ENCODE measurements at places on chromosomes 6 and 20. TPM values are rescaled to one million over a fixed set of nuclear protein-coding genes. Genes with fewer than 3 reads are reported as not detected.

DNA sequence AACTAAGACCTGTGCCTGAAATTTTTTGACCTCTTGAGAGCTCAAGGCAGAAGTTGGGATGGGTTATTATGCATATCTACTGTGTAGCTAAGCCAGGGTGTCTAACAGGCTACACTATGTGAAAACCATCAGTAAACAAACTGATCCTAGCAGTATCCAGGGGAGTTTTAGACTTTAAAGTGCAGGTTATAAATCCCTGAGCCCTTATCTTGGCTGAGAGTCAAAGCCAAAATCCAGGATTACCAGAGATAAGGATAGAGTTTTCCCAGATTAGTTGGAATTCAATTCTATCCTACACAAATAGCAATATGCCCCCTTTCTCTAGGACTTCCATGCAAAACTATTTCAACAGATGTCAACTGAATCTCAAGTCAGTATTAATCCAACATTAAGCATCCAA lies 1229.7 kb downstream of the GRIK2 start:
- no peak for DNase-seq

- DNase-seq = no peak
These were observed 22.1 kb upstream of the CD83 start for GRCh38 chr6:14095437-14095836.

GRCh38 chr6:7730784-7731227 lies 4.9 kb downstream of the BMP6 start:
- no peak for DNase-seq

SYNCRIP gene
- total RNA-seq = 144 TPM

GRCh38 chr6:109693111-109693510 lies 2.0 kb downstream of the FIG4 start:
- no peak for DNase-seq

C20orf204 gene
- 2.1 TPM for total RNA-seq

OR2J3 gene
- 0.30 TPM for total RNA-seq

GRCh38 chr20:10357974-10358373 lies 76.0 kb downstream of the MKKS start:
- DNase-seq = no peak

DNA sequence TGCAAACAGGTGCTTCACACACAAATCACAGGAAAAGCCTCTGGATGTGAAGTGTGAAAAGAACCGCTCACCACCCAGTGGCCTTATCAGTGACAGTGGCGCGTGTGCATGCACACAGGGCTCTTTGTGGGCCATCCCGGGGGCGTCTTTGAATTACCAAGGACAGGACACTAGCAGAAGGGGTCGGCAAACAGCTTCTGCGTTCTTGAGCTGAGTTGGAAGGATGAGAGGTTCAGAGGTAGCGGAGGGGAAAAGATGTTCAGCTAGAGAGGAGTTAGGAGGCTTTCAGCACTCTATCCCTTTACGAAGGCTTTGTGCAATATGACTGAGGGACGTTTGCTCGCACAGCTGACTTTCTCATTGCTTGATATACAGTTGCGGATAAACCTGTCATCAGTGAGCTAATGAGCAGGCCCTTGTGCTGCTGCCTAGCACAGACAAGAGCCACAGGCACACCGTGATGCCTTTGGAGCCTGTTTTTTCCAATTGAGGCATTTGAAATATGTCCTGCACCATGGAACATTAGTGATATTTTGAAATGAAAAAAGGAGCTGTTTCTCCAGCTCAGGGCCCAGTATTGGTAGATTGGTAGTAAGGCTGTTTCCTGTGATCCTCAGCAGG lies 83.1 kb downstream of the IYD start:
- no peak for DNase-seq

- no peak for DNase-seq
These were observed 17.4 kb downstream of the PIGT start for GRCh38 chr20:45433316-45433715.

- no peak for DNase-seq
These were observed 80.6 kb downstream of the ADGB start for GRCh38 chr6:146679386-146679785.

- DNase-seq = no peak
These were observed 236.9 kb downstream of the ATXN1 start for GRCh38 chr6:16524380-16524707.

DNA sequence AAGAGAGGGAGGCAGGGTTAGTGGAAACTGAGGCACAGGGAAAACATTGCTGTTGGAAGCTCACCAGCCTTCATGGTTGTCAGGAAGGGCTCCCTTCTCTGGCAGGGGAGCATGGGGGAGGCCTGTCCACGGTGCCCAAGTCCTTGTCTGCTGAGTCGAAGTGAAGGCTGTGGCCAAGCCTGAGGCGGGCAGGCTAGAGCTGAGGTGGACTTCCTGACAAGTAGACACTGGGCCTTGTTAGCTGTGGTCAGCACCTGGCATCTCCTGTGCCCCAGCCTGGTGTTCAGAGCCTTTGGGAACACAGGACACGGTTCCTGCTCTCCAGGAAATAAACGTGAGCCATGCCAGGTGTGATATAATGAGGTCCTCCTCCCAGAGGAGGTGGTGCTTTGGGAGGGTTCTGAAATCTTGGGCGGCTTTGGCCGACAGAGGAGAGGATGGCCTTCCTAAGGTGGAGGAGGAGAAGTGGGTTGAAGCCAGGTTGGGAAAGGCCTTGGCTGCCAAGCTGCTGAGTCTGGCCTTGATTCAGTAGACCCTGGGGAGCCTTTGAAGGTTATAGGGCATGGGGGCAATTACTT lies 138.4 kb upstream of the RNF24 start:
- DNase-seq = no peak

DNA sequence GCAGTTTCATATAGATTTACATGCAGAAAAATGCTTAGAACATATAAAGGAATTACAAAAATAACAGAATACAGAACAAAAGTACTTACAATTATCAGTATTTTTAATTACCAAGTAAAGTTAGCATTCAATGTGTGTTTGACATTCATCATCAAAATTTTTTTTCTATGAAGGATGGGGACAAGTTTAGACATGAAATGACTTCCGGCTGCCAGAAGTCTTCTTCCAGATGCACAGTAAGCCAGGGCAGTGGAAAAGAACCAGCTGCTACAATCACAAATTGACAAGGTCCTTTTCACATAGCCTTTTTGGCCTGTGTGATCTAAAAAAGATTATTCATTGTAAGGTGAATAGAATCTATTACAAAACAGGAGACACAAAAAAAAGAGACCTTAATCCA lies 73.8 kb downstream of the HUS1B start:
- no peak for DNase-seq

- DNase-seq = no peak
These were observed 8.4 kb upstream of the HLA-DOA start for GRCh38 chr6:33017694-33018353.

VSTM2L gene
- 1.9 TPM for total RNA-seq

DNA sequence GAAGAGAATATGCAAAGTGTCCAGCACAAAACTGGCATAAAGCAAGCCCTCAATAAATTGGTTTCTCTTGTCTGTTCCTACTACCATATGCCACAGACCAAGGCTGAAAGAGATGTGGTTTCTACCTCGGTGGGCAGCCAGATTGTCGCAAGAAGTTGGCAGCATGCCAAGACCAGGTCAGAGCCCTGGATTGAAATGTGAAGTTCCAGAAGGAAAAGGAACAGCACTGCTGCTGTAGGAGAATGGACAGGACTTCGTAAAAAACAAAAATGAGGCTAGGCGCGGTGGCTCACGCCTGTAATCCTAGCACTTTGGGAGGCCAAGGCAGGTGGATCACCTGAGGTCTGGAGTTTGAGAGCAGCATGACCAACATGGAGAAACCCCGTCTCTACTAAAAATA lies 22.1 kb downstream of the MRPL14 start:
- no peak for DNase-seq

DNA sequence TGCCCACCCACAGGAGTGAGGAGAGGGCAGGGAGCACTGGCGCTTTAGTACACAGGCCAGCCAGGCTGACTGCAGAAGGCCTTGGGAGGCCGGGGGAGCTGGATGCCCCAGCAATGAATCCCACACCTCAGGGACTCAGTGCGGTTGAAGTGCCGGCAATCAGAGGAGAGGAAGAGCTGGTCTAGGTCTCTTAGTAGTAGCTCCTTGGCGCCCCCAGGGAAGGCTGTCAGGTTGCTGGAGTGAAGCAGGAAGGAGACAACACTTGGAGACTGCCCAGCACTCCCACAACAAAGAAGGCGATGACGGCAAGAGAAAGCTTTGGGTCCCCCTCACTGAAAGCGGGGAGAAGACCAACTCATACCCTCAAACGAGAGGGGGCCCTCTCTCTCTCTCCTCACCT lies 8.3 kb upstream of the TNXB start:
- no peak for DNase-seq

TMEM63B gene
- total RNA-seq = 74.0 TPM

DNA sequence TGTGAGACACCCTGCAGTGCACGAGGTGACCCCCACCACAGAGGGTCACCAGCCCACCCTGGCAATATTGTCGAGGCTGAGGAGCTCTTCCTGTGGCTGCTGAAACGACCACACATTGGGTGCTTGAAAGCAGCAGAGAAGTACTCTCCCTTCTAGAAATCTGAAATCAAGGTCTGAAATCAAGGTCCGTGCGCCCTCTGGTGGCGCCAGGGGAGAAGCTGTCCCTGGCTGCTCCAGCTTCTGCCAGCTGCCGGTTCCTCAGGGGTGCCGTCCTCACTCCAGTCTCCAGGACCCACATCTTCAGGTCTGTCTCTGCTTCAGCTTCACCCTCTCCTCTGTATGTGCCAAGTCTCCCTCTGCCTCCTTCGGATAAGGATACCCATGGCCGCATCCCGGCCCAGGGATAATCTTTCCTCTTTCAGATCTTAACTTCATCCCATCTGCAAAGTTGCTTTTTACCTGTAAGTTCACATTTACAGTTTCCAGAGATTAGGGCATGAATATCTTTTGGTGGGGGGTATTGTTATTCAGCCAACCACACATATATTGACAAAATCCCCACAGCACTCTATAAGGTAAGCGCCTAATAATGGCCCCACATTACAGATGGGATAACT lies 108.3 kb upstream of the PHACTR3 start:
- DNase-seq = peak; percentile 80

- DNase-seq = no peak
These were observed 112.1 kb upstream of the IYD start for GRCh38 chr6:150256618-150257272.

DNA sequence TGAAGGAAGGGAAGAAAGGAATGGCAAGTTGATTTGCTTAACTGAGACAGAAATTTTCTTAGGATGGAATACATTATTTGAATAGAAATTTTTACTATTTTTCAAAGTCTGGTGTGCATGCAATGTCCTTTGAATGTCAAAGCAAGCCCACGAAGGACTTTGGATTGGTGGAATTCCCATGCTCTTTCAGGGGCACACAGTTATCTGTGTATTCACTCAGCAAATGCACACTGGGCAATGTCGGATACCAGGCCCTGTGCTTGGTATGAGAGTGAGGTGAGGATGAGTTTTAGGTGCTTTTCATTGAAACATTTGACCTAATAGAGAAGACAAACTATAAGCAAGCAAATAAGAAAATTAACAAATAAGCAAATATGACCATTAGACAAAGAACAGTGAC lies 73.3 kb downstream of the SYCP2L start:
- no peak for DNase-seq

DNA sequence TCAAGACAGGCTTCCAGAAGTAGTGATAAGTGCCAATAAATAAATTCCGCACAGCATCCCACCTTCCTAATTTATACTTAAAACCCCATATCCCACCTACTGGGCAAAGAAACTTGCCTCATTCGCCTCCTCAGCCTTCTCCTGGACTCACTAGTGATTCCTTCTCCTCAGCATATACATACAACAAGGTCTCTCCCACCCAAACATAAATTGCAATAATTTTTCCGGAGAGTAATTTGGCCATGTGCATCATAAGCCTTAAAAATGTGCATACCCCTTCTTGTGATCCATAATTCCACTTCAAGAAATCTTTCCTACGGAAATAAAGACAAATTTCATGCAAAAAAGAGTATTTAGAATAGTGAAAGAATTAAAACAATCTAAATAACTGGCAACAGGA lies 26.8 kb downstream of the RANBP9 start:
- DNase-seq = no peak

DNA sequence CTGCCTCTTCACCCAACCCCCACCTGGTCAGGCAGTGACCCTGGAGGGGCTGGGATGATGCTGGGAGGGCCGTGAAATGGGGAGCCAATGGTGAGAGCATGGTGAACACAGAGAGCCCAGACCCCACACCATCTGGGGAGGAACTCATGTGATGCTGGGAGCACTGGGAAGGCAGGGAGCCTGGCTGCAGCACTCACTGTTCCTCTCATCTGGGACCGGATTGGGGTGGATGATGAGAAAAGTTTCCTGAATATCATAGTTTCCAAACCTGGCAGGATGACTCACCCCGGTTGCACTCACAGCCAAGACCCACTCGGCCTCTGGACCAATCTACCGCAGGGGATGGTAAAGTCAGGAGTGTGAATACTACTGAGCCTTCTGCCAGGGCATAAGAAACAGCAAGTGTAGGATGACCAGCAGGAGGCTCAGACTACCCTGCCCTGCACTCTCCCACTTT lies 21.8 kb downstream of the ULBP1 start:
- no peak for DNase-seq

DNA sequence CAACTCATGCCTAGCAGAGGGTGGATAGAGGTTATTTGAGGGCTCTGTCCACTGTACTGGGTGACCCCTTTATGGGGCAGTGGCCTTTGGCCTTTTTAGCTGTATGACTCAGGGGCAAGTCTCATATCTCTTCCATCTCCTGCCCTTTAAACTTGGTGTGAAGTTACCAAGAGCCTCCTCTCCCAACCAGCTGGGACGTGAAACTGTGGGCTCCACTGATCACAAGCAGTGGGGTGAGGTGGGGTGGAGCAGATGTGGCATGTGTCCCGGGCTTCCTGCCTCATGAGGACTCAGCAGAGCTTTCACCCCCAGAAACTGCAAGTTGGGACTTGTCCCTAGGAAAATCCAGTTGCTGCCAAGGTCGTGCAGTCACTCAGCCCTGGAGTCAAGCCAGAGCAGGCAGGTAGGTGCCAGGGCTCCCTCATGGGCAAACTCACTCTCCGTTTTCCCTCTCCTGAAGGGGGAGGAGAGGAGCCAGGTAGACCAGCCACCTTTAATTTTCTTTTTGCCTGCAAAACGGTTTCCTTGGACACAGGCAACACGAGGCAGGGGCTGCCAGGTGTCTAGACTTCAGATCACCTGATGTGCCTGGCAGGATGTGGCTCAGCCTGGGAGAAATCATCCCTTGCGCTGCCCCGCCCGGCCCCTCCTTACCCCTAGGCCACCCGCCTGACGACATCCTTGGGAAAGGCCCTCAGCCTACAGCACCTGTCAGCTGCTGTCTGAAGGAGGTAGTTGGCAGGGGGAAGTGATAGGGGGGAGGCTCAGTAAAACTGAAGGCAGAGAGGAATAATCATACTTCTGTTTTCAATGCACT lies 4.0 kb downstream of the CDKN1A start:
- DNase-seq = no peak

- DNase-seq = no peak
These were observed 16.0 kb upstream of the NKX2-2 start for GRCh38 chr20:21529863-21530262.

GRCh38 chr20:50478162-50478990 lies 31.8 kb upstream of the PTPN1 start:
- DNase-seq = peak; percentile 78

- DNase-seq = no peak
These were observed 232.3 kb downstream of the NFATC2 start for GRCh38 chr20:51310216-51310615.

ZSCAN23 gene
- total RNA-seq = 9.0 TPM

Measured in WTC11 (cell line).